ENCODE measurements at places on chromosomes 3 and 15.

DNA sequence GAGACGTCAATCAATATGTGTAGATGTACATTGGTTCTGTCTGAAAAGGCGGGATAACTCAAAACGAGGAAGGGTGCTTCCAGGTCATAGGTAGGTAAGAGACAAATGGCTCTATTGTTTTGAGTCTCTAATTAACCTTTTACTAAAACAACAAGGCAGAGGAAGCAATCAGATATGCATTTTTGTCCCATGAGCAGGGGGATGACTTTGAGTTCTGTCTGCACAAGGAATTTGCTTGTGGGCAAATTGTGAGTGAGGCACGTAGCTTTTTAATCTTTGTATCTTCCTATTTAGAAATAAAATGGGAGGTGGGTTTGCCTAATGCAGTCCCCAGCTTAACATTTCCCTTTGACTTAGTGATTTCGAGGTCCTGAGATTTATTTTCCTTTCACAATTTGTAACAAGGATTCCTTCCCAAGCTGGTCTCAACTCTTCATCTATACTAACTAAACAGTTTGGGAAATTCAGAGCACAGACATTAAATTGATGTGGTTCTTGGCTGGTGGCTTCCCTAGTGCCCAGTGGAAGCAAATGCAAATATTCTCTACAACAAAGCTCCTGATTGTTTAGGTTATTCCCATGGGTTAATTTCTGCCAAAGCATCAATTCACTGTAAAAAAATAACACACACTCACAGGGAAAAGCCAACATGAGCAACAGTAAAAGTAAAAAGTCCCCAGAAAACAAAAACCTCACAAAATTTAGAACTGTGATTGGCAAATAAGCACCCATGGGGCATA, 738.8 kb upstream of the SGO1 start:
- H3K27me3 ChIP-seq: no peaks in the 10 kb centered on the region
- H3K27ac ChIP-seq: no peak overlapping the region
- no peak for DNase-seq
- no peaks in the 10 kb centered on the region for H3K4me1 ChIP-seq

- H3K4me3 ChIP-seq: no peak overlapping the region
- no peaks in the 10 kb centered on the region for H3K27me3 ChIP-seq
- no peak overlapping the region for H3K27ac ChIP-seq
- DNase-seq: no peak
- H3K36me3 ChIP-seq: no peaks in the 10 kb centered on the region
These were observed 93.8 kb downstream of the MYRIP start for GRCh38 chr3:39903253-39903652.

DNA sequence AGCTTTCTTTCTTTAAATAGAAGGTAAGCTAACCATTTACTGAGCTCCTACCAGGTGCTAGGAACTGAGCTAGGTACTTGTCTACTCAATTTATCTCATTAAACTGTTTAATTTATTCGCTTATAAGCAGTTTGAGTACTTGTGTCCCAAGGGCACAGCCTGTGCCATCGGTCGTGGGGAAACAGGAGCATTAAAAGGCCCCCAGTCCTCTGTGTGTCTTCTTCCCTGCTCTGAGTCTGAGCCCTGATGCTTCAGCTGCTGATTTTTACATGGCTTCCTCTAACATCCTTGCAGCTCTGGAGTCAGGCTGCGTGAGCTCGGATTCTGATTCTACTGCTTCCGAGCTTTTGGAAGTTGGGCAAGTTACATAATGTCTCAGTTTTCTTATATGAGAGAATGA, 239.5 kb downstream of the EDEM1 start:
- H3K27ac ChIP-seq: no peak overlapping the region
- no peak for DNase-seq
- no peaks in the 10 kb centered on the region for H3K36me3 ChIP-seq
- H3K4me1 ChIP-seq: no peaks in the 10 kb centered on the region

DNA sequence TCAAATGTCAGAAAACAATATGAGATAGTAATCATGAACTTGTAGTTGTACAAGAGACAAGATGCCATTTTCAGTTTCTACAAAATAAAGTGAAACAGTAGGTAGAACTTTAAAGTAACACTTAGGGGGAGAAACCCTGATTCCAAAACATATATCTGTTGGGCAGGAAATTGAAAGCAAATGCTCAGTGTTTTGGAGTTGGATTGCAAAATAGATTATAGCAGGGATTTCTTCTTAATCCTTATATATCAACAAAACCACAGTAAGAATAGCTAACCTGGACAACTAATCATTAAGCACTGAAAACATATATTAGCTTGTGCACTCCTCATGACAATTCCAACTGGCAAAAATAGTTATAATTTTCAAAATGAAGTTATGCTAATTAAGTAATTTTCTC, 46.9 kb downstream of the COMMD2 start:
- H3K36me3 ChIP-seq: no peaks in the 10 kb centered on the region
- H3K27ac ChIP-seq: no peak overlapping the region
- no peak for DNase-seq
- H3K27me3 ChIP-seq: no peaks in the 10 kb centered on the region
- H3K4me1 ChIP-seq: peaks cover 8% of the 10 kb centered on the region

DNA sequence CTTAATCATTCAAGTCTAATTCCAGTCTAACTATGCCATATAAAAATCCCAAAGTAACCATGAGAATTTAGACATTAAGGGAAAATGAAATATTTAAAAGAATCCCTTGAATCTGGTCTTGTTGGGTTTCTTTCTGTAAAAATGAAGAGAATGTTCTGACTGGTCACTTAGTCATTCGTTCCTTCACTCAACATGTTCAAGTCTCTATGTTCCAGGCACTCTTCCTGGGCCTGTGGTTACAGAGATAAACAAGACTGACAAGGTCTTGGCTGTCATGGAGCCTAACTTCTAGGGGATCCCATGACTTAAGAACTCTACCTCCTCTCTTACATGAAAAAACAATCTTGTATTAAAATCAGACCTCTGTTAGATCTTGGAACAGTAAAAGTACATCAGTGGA, 638.6 kb upstream of the TBL1XR1 start:
- peak; percentile 97 for DNase-seq
- H3K4me3 ChIP-seq: no peak overlapping the region
- H3K4me1 ChIP-seq: peaks cover 15% of the 10 kb centered on the region
- H3K27me3 ChIP-seq: no peaks in the 10 kb centered on the region
